ENCODE measurements at places on chromosomes 16 and 17. TPM values are rescaled to one million over a fixed set of nuclear protein-coding genes. Genes with fewer than 3 reads are reported as not detected.

Gene C16orf96
- total RNA-seq: 0.21 TPM

Gene TUBB3
- 1.6 TPM for total RNA-seq

Gene PRAC2
- total RNA-seq: not detected

DNA sequence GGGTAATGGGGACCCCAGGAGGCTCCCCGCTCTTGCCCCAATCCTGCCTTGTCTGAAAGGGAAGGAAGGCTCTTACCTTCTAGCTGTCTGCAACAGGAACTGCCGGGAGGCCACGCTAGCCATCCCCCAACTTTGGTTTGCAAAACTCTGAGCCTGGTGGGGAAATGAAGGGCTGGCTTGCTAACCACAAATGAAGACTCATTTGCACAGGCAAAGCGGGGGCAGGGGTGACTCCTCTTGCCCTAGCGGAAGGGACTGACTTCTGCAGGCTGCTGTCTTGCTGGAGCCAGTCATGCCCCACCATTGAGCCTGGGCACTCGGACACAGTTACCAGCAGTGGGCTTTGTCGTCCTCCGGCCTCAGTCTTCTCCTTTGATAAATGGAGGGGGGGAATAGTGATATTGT is 52.6 kb downstream of the PLCG2 start:
- peak; percentile 46 for DNase-seq

- DNase-seq: no peak
Measured at GRCh38 chr16:88974080-88974915, 2.7 kb downstream of the CBFA2T3 start.

DNA sequence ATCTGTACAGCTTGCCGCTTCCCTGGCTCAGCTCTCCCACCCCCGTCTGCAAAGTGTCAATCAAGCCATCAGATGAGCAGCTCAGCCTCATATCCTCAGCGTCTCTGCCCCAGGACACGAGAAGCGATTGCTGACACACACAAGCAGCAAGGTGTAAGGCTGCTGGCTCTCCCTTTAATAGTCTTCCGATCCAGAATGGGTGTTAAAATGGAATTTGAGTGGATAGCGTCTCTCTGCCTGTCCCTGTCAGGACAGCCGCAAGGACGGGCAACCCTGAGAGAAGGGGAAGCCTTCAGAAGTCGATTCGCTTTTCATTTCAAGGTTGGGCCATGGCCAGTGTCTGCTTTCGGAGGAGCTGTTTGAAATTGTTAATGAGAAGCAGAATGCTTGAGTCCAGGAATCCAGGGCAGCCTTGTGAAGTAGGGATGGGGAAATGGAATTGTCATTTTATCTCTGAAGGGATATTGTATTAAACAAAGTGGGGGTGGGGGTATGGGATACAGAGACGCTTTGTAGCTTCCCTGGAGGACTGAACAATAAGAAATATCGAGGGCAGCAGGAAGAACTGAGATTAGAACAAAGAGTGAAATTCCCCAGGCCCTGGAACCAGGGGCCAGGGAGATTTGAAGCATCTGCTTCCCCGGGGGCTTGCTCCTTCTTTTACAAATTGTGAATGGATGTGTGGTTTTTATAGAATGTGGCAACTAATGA is 4.7 kb upstream of the PIPOX start:
- no peak for DNase-seq

- DNase-seq: no peak
Measured at GRCh38 chr16:82954224-82954929, 327.6 kb downstream of the CDH13 start.
